ENCODE measurements at places on chromosomes 6 and 20.

- DNase-seq = peak; percentile 95
- H3K27ac ChIP-seq = peak within 1 kb of the TSS; percentile 91
- H3K4me3 ChIP-seq = peak within 1 kb of the TSS; percentile 75
- H3K27me3 ChIP-seq = no peaks in the 10 kb centered on the region
- no peaks in the 10 kb centered on the region for H3K36me3 ChIP-seq
Measured at GRCh38 chr20:23637282-23638221, at the start of gene CST3. Gene CST3, minus strand, starts transcription at chr20:23637955. Its CDS starts 93 bp downstream, at chr20:23637862.

- peaks cover 16% of the 10 kb centered on the region for H3K4me1 ChIP-seq
- H3K27me3 ChIP-seq = no peaks in the 10 kb centered on the region
- DNase-seq = no peak
- no peak overlapping the region for H3K4me3 ChIP-seq
- no peak overlapping the region for H3K27ac ChIP-seq
- H3K36me3 ChIP-seq = no peaks in the 10 kb centered on the region
Measured at GRCh38 chr6:139605350-139605749, 230.9 kb upstream of the CITED2 start.

DNA sequence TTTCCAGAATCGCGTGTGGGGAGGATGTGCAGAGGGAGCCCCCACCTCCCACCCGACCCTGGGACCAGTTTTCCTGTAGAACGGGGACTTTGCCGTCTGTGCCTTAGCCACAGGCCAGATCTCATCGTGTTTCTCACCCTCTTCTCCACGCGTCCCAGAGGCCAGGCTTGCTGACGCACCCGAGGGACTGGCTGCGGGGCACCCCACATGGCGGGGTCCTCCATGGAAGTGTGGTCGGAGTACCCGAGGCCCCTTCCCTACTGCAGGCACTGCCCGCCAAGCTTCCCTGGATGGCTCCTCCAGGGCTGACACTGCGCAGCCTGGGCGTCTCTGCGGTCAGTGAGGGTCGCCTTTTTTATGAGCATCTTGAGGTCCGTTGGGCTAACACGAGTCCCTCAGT lies 346.5 kb downstream of the CDH4 start:
- no peaks in the 10 kb centered on the region for H3K4me1 ChIP-seq
- H3K4me3 ChIP-seq = no peak overlapping the region
- no peak overlapping the region for H3K27ac ChIP-seq

GRCh38 chr20:54122189-54122588 lies 51.6 kb downstream of the CYP24A1 start:
- H3K36me3 ChIP-seq = no peaks in the 10 kb centered on the region
- no peak for DNase-seq
- H3K27me3 ChIP-seq = no peaks in the 10 kb centered on the region

DNA sequence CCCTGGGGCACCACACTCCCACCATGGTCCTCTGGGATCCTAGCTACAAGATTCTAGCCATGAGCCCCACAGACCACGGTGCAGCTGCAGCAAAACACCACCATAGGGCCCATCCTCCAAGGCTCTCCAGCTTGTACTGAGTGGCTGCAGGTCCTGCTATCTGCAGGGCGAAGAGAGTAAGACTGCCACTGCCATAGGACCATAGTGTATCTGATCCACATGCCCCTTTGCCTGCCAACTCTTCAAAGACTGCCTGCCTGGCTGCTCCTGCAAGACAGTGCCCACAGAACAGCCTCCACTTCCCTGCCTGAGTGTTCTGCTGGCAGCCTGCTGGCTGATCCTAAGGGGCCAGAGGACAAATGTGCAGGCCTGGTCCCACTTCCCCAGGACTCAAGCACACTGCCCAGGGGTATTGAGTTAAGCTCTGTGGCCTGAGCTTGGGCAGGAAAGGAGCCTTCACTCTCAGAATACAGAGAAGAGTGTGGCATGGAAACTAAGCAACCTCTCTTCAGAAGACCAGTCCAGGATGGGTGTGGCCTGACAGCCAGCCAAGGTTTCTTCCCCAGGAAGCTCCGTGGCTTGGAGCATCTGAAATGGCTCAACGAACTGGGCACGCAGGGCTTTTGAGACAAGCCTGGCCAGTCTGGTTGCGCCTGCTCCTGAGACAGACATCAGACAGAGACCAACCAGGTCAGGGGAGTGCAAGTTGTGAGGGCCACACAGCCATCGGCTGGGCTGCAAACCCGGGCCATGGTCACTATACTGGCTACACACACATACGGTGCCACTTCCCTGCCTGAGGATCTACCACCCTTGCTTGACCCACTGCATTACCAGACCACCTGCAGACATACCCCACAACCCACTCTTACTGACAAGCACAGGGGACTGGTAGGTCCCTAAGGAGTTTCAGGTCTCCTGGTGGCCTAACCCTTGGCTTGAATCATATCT lies 54.5 kb downstream of the RNGTT start:
- no peaks in the 10 kb centered on the region for H3K36me3 ChIP-seq
- H3K4me1 ChIP-seq = no peaks in the 10 kb centered on the region
- no peak overlapping the region for H3K4me3 ChIP-seq
- DNase-seq = no peak

GRCh38 chr20:35635652-35636051 lies 20.0 kb downstream of the SPAG4 start:
- DNase-seq = peak; percentile 67
- H3K4me1 ChIP-seq = peaks cover 24% of the 10 kb centered on the region
- no peaks in the 10 kb centered on the region for H3K27me3 ChIP-seq
- no peak overlapping the region for H3K4me3 ChIP-seq
- peak overlapping the region; percentile 41 for H3K27ac ChIP-seq
- H3K36me3 ChIP-seq = peaks cover 9% of the 10 kb centered on the region

DNA sequence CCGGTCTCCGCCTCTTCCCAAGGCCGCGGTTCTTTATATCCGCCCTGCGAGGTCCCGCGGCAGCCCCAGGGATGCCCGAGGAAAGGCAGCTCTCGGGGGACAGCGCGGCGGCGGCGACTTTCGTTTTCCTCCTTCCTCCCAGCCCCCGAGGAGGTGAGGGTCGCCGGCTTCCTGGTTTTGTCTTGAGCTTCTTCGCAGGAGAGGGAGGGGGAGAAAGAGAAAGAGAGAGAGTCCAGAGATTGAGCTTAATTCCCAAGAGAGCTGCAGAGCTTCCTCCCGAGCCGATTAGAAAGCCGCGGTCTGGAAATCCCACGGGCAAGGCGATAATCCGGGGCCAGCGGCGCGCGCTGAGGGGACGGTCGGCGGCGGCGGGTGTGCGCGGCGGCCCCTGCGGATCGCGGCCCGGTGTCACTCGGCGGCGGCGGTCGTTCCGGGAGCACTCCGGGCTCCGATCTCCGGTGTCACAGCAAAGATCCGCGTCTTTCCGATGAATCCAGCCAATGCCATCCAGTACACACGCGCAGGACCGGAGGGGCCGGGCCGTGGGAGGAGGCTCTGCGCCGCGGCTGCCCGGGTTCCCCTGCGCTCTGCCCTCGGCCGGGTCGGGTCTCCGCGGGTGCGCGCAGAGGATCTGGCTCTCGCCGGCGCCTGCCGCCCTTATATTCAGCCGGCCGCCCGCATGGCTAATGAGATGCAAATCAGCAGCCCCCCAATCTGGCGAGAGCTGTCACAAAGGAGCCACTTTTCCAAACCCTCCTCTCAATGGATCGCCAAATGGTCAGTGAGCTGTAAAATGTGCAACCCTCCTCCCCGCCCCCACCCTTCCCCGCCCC lies at the start of gene DLL1:
DLL1 (minus strand) TSS at position 783 of the 833 bp plus-strand sequence. CDS start 939 bp downstream, outside the sequence.
- peak; percentile 72 for DNase-seq
- no peaks in the 10 kb centered on the region for H3K36me3 ChIP-seq
- H3K27me3 ChIP-seq = peaks cover 7% of the 10 kb centered on the region

GRCh38 chr20:19815553-19815991 lies 57.5 kb downstream of the RIN2 start:
- H3K4me3 ChIP-seq = no peak overlapping the region
- H3K4me1 ChIP-seq = no peaks in the 10 kb centered on the region
- H3K36me3 ChIP-seq = no peaks in the 10 kb centered on the region
- H3K27me3 ChIP-seq = no peaks in the 10 kb centered on the region
- H3K27ac ChIP-seq = no peak overlapping the region

- no peaks in the 10 kb centered on the region for H3K27me3 ChIP-seq
- H3K4me1 ChIP-seq = peaks cover 3% of the 10 kb centered on the region
- no peak overlapping the region for H3K4me3 ChIP-seq
- H3K27ac ChIP-seq = no peak overlapping the region
Measured at GRCh38 chr6:27468334-27468733, 4.6 kb downstream of the ZNF184 start.

- H3K36me3 ChIP-seq = no peaks in the 10 kb centered on the region
- peak overlapping the region; percentile 87 for H3K27ac ChIP-seq
- H3K4me1 ChIP-seq = peaks cover 63% of the 10 kb centered on the region
- no peak for DNase-seq
- H3K27me3 ChIP-seq = no peaks in the 10 kb centered on the region
- peak overlapping the region; percentile 68 for H3K4me3 ChIP-seq
Measured at GRCh38 chr6:142303176-142303533, 1.3 kb downstream of the ADGRG6 start.

GRCh38 chr6:39100358-39100757 lies 14.6 kb downstream of the SAYSD1 start:
- no peaks in the 10 kb centered on the region for H3K36me3 ChIP-seq
- H3K27me3 ChIP-seq = no peaks in the 10 kb centered on the region
- H3K4me1 ChIP-seq = no peaks in the 10 kb centered on the region
- DNase-seq = no peak

DNA sequence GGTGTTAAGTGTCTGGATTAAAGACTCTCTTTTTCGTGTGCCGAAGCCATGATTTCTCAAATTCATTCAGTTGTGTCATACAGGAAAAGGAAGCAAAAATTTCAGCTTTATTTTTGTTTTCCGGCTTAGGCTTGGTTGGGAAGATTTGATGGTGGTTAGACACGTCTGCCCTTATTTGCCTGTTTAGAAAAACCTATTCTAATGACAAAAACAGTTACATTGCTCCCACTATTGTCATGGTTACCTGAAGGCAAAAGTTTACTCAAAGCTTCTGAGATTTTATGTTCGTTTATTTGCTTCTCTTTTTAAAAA lies 982 bp downstream of the DNAJC5 start:
- H3K4me3 ChIP-seq = peak overlapping the region; percentile 61
- H3K27ac ChIP-seq = peak overlapping the region; percentile 85
- H3K4me1 ChIP-seq = peaks cover 21% of the 10 kb centered on the region
- peaks cover 2% of the 10 kb centered on the region for H3K36me3 ChIP-seq
- H3K27me3 ChIP-seq = no peaks in the 10 kb centered on the region
- DNase-seq = no peak

DNA sequence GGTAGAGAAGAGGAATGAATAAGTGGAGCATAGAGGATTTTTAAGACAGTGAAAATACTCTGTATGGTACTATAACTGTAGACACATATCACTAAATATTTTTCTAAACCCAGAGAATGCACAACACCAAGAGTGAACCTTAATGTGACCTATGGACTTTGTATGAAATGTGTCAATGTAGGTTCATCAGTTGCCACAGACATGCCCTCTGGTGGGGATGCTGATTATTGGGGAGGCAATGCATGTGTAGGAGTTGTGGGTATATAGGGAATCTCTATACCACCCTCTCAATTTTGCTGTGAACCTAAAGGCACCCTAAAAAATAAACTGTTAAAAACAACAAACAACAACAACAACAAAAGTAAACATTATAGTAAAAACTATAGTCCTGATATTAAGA lies 293.7 kb downstream of the RNF144B start:
- H3K27me3 ChIP-seq = no peaks in the 10 kb centered on the region
- no peak overlapping the region for H3K27ac ChIP-seq
- peak; percentile 8 for DNase-seq
- no peak overlapping the region for H3K4me3 ChIP-seq
- no peaks in the 10 kb centered on the region for H3K36me3 ChIP-seq

DNA sequence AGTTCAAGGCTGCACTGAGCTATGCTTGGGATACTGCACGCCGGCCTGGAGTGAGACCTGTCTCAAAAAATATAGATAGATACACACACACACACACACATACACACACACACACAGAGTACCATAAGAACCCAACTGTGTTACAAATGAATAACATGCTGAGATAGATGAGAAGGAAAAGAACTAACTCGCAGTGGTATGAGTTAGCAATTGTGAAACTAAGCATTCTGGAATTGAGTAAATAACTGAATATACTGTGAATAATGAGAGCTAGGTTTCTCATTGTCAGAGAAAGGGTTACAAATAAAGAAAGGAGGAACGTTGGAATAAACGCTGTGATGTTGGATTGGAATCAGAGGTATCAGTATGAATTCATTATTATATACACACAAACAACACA lies 14.6 kb upstream of the FAXC start:
- no peak overlapping the region for H3K4me3 ChIP-seq
- no peak for DNase-seq
- no peaks in the 10 kb centered on the region for H3K4me1 ChIP-seq

GRCh38 chr20:14687313-14687712 lies 349.9 kb upstream of the FLRT3 start:
- no peak for DNase-seq
- H3K27me3 ChIP-seq = no peaks in the 10 kb centered on the region
- H3K4me3 ChIP-seq = no peak overlapping the region
- no peaks in the 10 kb centered on the region for H3K4me1 ChIP-seq
- H3K27ac ChIP-seq = no peak overlapping the region
- H3K36me3 ChIP-seq = no peaks in the 10 kb centered on the region

- no peaks in the 10 kb centered on the region for H3K4me1 ChIP-seq
- no peak overlapping the region for H3K4me3 ChIP-seq
- no peak for DNase-seq
- H3K36me3 ChIP-seq = no peaks in the 10 kb centered on the region
- H3K27ac ChIP-seq = no peak overlapping the region
Measured at GRCh38 chr6:154594496-154595198, 84.2 kb upstream of the CNKSR3 start.

DNA sequence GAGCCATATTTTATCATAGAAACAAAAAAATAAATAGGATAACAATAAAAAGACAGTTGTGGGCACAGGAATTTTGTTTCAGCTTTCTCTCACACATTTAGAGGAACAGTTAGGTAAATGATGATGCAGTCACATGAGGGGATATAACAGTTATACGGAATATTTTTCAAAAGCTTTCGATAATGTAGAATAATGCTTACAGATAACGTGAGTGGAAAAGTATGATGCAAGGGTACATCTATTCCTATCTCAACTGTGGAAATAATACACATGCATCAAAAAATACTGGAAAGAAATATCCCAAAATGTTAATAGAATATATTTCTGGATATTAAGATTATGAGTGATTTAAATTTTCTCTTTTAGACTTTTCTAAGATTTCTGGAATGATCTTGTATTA lies 114.0 kb downstream of the AFG1L start:
- no peaks in the 10 kb centered on the region for H3K36me3 ChIP-seq
- peaks cover 8% of the 10 kb centered on the region for H3K4me1 ChIP-seq
- no peak for DNase-seq
- no peak overlapping the region for H3K27ac ChIP-seq
- H3K4me3 ChIP-seq = no peak overlapping the region

DNA sequence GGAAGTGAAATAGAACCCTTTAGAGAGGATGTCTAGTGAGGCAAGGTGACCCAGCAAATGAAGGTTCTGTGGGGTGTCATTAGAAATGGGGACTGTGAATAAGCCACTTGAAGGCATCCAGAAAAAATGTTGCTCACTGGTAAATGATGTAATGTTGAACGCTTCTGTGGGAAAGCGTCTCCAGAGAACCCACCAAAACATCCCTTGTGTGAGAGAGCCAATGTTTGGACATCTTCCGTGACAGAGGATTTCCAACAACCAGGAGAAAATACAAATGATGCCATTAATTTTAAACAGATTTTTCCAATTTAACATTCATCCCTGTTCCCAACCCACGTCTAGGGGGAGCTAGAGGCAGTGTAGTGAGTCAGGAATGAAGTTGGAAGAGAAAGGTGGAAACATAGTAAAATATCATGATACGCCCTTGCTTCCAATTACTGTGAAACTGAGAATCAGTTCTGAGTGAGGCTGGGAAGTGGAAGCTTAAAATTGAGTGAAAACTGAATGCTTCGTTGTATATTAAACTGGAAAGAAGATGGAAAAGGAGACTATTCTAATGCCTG lies 584.2 kb downstream of the CD109 start:
- H3K36me3 ChIP-seq = no peaks in the 10 kb centered on the region
- H3K4me1 ChIP-seq = no peaks in the 10 kb centered on the region
- no peak overlapping the region for H3K4me3 ChIP-seq
- no peaks in the 10 kb centered on the region for H3K27me3 ChIP-seq
